Panc1 (cell line): ENCODE measurements at places on chromosomes 16 and 17. TPM values are rescaled to one million over a fixed set of nuclear protein-coding genes. Genes with fewer than 3 reads are reported as not detected.

KRTAP4-1 gene
- total RNA-seq, result not detected

GRCh38 chr17:57289613-57290012, 33.3 kb downstream of the MSI2 start:
- no peak for DNase-seq

DNA sequence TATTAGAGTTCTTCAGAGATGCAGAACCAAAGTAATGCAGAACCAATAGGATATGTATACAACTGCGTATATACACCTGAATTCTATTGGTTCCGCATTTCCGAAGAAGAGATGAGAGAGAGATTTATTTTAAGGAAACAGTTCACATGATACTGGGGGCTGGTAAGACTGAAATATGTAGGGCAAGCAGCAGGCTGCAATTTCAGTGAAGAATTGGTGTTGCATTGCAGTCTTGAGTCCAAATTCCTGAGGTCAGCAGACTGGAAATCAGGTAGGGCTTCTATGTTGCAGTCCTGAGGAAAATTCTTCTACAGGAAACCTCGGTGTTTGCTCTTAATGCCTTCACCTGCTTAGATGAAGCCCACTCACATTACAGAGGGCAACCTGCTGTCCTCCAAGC, 128.2 kb upstream of the MED13 start:
- DNase-seq, result no peak

STH gene
- not detected for total RNA-seq

KCNG4 gene
- total RNA-seq, result not detected

SLFN13 gene
- total RNA-seq, result 56.5 TPM

GRCh38 chr16:65672960-65673359, 551.1 kb upstream of the CDH11 start:
- DNase-seq, result no peak
